ENCODE measurements at places on chromosomes 2 and 18.

- DNase-seq, result no peak
These were observed 138.9 kb upstream of the APCDD1 start for GRCh38 chr18:10315522-10315921.

- DNase-seq, result no peak
These were observed 44.6 kb downstream of the FOSL2 start for GRCh38 chr2:28437149-28437835.

DNA sequence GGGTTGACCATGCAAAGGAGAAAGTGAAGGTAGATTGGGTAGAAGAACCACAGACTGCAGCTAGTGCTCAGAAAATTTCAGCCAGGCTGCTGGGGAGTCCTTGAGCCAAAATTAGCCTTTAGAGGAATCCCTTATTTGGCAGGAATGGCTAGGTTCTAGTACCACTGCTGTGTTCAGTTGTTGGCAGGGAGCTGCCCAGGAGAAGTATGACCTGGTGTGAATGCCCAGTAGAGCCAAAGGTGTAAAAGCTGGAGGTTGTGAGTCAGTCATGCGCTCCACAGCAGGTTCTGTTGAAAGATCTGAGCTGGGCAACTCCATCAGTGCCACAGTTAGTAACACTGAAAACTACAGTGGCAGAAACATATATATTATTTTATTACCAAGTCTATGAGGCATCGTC is 36.4 kb upstream of the TBR1 start:
- no peak for DNase-seq

- DNase-seq, result no peak
These were observed 498.5 kb upstream of the SETBP1 start for GRCh38 chr18:44181951-44182747.

DNA sequence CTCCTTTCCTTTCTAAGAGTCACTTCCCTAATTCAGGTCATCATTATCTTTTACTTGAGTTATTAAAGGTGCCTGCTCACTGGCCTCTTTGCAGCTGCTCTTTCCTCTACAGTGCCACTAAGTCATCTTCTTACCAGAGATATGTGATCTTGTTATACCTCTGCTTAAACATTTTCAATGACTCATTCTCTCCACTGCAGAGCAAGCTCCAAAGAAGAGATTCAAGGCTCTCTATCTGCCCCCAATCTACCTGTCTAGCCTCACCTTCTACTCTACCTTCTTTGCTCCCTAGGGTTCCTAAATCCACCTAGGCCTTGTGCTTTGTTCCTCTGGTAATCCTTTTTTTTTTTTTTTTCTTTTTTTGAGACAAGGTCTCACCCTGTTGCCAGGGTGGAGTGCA is 3.1 kb downstream of the ARHGEF33 start:
- no peak for DNase-seq

DNA sequence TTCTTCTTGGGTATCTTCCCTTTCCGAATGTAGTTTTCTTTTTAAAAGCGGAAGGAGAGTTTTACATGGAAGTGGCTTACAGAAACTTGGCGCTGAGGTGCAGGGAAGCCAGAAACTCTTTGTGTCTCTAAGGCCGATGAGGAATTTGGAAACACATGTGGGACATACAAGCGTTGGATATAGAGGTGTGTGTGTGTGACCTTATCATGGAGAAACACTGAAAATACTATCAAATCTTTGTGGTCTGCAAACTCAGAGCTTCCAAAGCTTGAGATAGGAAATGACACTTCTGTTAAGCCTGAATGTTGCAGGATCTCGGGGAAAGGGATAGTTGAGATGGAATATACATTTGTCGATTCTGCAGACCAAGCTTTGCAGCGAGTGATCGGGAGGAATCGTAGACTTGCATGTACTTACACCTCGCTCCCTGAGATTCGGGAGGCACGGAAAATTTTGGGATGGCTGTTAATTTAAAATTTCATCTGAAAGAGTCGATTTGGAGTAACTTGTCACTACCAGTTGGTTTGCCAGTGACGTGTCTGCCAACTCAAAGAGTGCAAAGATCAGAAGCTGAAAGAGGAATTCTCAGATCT is 1.0 kb downstream of the NAB1 start:
- DNase-seq, result no peak

- DNase-seq, result no peak
These were observed 142.0 kb downstream of the ASB1 start for GRCh38 chr2:238568455-238569440.

- no peak for DNase-seq
These were observed 1039.3 kb upstream of the PIK3C3 start for GRCh38 chr18:40915724-40916123.

GRCh38 chr2:238922435-238922834 is 74.5 kb downstream of the TWIST2 start:
- no peak for DNase-seq

DNA sequence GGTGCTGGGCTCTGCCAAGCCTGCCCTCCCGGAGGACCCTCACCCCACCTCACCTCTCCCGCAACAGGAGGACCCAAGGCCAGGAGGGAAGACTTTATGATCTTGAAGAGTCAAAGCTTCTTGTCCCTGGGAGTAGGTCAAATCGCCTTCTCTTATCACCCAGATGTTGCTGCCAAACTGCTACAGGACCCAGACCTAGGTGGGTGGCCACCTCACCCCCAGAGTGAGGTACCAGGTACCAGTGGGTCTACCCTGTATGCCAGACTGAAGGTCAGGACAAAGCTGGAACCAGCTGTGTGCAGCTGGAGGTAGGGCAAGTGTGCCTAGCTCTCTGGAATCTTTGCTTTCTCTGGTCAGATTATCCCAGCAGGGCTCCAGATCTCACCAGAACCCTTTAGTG is 197.2 kb downstream of the ZFP36L2 start:
- no peak for DNase-seq

GRCh38 chr2:42976351-42976750 is 184.0 kb upstream of the HAAO start:
- no peak for DNase-seq

- DNase-seq, result no peak
These were observed 161.7 kb downstream of the INSIG2 start for GRCh38 chr2:118250001-118250400.

- no peak for DNase-seq
These were observed 36.4 kb downstream of the TCF7L1 start for GRCh38 chr2:85169581-85169980.

GRCh38 chr2:180699657-180700361 is 280.6 kb upstream of the UBE2E3 start:
- DNase-seq, result no peak

- DNase-seq, result no peak
These were observed 4.5 kb downstream of the DYTN start for GRCh38 chr2:206713746-206714145.
